ENCODE measurements at places on chromosomes 12 and 14. TPM values are rescaled to one million over a fixed set of nuclear protein-coding genes. Genes with fewer than 3 reads are reported as not detected.

Gene JKAMP
- 80.1 TPM for total RNA-seq

DNA sequence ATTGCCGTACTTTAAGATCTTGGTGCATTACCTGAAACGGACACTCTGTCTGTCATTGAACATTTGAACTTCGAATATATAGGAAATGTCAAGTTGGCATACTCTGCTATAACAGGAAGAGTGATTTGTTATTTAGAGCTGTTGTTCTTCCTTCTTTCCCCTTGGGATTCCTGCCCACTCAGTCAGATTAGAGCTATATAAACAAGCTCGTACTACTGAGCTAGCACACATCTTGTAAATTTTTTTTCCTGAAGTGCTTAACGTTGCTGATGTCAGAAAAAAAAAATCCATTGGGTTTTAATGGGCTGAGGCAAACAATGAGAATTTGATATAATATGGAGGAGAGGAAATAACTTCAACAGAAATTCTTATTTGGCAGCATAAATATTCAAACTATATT lies 26.8 kb downstream of the RGS6 start:
- H3K4me1 ChIP-seq: no peaks in the 10 kb centered on the region
- no peak overlapping the region for H3K27ac ChIP-seq
- H3K4me3 ChIP-seq: no peak overlapping the region

GRCh38 chr14:45238988-45239387 lies 14.0 kb downstream of the MIS18BP1 start:
- H3K36me3 ChIP-seq: no peaks in the 10 kb centered on the region
- H3K4me3 ChIP-seq: no peak overlapping the region
- no peaks in the 10 kb centered on the region for H3K4me1 ChIP-seq
- H3K27me3 ChIP-seq: no peaks in the 10 kb centered on the region
- no peak for DNase-seq

GRCh38 chr14:32426028-32426427 lies 96.9 kb downstream of the AKAP6 start:
- H3K4me3 ChIP-seq: no peak overlapping the region
- DNase-seq: no peak
- no peaks in the 10 kb centered on the region for H3K36me3 ChIP-seq

GRCh38 chr14:68391311-68392014 lies 401.4 kb downstream of the ZFP36L1 start:
- H3K36me3 ChIP-seq: no peaks in the 10 kb centered on the region

DNA sequence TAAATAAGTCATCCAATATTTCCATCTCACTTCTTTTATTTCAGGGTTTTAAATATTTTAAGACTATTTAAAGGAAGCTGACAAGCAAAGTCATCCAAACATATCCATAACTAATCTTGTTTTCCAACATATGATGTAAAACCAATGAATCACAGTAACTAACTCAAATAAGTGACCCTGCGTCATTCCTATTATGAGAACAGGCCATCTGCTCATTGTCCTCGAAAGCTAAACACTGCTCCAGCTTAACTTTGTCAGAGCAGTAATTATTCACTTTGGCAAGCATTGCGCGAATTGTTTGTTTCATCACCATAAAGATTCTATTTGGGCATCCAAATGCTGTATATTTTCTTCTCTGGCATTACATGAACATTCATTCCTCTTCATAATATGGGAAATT lies 99.1 kb downstream of the CAPZA3 start:
- no peaks in the 10 kb centered on the region for H3K27me3 ChIP-seq
- H3K4me3 ChIP-seq: no peak overlapping the region
- DNase-seq: peak; percentile 87
- H3K4me1 ChIP-seq: no peaks in the 10 kb centered on the region
- H3K36me3 ChIP-seq: no peaks in the 10 kb centered on the region

- no peaks in the 10 kb centered on the region for H3K27me3 ChIP-seq
- no peaks in the 10 kb centered on the region for H3K4me1 ChIP-seq
- H3K36me3 ChIP-seq: no peaks in the 10 kb centered on the region
- no peak overlapping the region for H3K27ac ChIP-seq
Measured at GRCh38 chr14:41409806-41410205, 196.9 kb upstream of the LRFN5 start.

DNA sequence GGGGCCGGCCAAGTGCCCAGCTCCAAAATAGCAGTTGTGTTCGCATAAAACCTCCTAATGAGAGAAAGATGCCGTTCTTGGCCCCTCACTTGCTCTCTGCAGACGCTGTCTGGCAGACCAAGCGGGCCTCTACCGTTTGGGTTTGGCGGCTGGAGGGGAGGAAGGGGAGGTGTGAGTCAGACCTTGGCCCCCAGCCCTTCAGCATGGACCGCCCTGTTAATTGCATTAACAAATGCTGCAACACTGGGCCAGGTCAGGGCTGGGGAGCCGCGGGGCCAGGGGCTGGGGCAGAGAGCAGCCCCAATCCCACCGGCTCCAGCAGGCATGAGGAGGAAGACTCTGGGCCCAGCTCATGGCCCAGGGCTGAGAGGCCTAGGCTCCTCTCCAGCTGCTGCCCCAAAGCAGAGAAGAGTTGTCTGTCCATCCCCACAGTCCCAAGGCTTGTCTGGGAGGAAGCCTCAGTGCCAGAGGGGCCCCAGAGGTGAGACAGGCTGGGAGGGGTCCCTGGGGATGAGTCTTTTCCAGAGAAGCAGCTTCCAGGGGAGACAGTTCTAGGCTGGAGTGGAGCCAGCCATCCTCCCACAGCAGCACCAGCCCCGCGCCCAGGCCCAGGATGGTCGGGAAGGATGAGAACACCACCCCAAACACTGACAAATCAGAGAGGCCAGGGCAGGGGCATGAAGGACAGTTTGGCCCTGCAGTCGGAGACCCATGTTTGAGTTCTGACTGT lies 16.9 kb downstream of the LTBP2 start:
- no peak overlapping the region for H3K4me3 ChIP-seq
- H3K27ac ChIP-seq: peak overlapping the region; percentile 88
- H3K4me1 ChIP-seq: peaks cover 77% of the 10 kb centered on the region
- DNase-seq: peak; percentile 85
- H3K36me3 ChIP-seq: peaks cover 11% of the 10 kb centered on the region
- no peaks in the 10 kb centered on the region for H3K27me3 ChIP-seq
